ENCODE measurements at places on chromosomes 7 and 10.
A peak's percentile ranks its signal among the peaks of the same experiment; 100 is the strongest.

GRCh38 chr7:114212721-114213429 lies 201.7 kb upstream of the FOXP2 start:
- no peak for DNase-seq

DNA sequence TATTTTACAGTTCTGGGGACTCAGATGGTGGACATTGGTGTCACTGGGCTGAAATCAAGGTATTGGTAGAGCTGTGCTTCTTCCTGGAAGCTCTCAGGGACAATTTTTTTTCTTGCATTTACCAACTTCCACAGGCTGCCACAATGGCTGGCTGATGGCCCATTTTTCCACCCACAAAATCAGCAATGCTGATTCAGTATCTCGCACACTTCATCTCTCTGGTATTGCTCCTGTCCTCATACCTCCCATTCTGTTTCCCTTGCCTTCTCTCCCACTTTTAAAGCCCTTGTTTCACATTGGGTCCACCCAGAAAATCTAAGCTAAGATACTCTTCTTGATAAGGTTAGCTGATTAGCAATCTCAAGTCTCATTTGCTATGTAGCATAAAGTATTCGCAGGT lies 530.9 kb upstream of the POM121L12 start:
- DNase-seq = no peak

DNA sequence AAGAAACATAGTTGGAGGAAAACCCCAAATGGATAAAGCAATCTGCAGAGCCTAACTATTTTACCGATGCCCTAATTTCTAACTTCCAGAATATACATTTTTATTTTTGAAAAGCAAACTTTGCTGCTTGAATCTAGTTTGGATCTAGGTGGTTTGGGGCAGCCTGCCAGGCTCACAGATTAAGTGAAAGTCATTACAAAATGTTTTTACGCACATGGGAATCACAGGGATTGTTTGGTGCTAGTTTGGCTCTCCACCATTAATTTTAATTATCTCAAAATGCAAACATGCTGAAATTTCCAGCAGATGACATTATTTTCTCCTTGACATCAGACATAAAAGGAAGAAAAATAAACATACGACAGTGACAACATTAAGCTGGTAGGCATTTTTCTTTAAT lies 166.7 kb upstream of the INHBA start:
- DNase-seq = no peak

DNA sequence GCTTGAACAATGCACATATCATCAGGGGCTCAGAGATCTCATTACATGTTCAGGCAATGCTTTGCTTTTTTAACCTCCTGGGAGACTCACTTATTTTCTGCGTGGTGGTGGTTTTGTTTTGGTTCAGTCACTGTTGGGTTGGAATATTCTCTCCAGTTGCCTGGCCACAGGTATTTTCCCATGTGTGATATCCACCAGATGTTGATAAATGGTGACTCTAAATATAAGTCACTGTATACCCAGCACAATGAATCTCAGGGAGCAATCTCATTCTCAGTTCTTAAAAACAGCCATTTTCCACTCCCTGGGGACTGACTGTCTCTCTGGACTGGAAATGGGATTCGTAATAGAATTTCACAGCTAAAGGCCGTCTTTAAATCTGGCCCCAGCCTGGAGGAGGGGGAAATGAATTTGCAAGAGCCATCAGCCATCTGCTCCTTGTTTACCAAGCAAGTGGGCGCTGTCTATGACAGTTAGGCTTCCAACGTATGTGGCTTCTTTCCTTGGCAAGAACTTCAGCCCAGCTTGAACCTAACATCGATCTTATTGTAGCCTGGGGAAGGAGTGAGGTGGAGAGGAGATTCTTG lies 1106.2 kb downstream of the NRG3 start:
- no peak for DNase-seq

- peak; percentile 65 for DNase-seq
Observed at GRCh38 chr10:132904814-132905649, 37.3 kb downstream of the CFAP46 start.

- DNase-seq = no peak
Observed at GRCh38 chr10:30737931-30738391, 108.4 kb upstream of the LYZL2 start.

DNA sequence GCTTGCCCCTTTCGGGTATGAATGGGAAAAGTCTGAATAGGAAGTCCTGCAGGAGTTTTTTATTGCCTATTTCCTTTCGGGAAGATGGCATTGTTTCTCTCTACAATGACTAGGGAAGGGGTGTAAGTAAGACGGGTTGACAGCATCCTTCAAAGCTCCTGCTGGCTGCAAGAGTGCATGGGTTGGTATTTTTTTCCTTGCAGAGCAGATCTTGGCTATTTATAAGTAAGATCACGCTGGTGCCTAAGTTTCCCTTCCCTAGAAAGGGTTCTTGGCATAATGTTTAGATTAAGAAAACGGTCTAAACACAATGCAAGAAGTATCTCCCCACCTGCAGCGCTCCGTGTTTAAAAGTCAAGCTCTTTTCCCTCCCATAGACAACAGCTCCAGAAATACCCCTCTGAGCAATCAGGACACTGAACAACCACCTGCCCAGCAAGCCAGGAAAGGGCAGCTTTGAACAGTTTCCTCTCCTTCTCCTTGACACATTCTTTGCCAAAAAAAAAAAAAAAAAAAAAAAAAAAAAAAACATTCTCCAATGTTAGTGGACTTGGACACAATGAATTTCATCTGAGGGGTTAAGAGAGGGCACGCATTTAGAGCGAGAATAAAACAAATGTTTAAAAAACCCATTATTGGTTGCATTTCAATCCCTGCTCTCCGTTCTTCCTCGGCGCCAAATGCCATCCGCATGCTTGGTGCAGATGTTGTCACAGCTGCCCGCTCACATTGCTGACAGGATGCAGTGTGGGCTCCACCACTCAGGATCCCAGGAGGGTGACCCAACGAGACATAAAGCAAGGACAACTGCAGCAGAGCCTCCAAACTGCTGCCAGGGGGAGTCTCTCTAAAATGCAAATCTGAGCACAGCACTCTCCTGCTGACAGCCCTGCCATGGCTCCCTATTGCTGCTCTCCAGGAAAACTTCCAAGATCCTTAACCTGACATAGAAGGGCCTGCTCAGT lies 427.4 kb upstream of the MGMT start:
- no peak for DNase-seq

DNA sequence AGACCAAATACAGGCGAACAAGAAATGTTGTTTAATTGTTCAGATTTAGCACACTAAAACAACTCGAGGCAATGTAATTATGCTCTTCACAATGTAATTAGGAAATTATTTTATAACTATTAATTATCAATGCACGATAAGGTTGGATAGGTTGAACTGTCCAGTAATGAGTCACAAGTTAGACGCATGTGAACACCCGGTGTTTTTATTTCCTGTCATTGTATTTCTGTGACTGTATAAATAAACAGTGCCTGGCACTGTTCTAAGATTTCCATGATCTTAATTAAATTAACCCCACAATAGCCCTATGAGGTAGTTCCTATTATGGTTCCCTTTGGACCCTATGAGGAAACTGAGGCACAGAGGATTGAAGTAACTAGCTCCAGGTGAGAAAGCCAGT lies 26.2 kb downstream of the C10orf105 start:
- DNase-seq = no peak

DNA sequence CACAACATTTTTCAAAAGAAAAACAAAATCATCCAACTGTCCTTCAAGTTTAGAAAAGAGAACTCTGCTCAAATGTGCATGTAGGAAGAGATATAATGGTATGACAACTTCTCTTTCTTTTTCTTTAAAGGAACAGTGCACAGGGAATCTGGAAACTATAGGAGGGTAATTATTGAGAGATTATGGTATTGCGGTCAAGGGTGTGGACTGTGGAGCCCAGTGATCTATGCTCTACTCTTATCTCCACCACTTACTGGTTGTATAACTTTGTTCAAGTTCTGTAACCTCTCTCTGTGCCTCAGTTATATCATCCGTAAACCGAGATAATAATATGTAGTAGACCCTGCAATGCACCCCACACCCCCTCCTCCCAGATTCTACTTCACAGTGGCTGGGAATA lies 69.8 kb upstream of the PCGF5 start:
- DNase-seq = no peak

GRCh38 chr10:103894441-103894864 lies 23.5 kb downstream of the STN1 start:
- DNase-seq = no peak

DNA sequence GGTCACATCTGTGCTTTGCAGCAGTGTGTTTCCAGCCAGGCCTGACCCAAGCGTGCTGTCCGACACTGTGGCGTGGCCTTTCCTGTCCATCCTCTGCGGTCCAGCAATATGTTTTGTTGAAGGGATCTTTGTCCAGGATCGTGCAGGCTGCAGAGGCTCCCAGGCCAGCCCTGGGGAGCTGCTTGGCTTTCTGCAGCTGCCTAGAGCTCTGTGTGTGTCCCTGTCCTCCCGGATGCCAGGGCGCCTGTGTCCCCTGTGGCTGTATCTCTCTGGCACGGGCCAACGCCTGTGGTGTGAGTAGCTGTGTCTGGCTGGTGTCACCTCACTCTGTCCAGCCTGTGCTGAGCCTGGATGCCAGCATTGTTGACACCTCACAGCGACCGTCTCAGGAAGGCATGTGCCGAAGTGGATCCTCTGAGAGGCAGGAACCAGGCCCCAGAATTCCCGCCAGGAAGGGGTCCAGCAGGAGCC lies 94.5 kb downstream of the INPP5A start:
- DNase-seq = no peak

DNA sequence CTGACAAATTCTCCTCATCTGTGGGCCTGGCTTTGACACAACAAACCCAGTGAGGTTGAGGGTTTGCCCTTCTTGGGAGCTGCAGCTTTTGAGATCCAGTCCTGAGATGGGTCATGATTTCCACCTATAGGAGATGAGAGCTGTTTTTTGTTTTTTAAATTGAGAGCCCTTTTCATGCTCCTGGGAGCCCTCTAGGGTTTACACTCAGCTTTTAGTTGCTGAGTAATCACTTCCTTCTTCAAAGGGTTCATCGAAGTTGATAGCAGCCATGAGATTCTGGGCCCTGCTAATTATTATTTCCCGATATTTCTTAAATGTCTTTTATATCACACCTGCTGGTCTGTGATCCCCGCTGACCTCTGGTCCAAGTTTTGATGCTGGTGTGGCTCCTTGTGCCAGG lies 47.3 kb upstream of the VIPR2 start:
- no peak for DNase-seq

DNA sequence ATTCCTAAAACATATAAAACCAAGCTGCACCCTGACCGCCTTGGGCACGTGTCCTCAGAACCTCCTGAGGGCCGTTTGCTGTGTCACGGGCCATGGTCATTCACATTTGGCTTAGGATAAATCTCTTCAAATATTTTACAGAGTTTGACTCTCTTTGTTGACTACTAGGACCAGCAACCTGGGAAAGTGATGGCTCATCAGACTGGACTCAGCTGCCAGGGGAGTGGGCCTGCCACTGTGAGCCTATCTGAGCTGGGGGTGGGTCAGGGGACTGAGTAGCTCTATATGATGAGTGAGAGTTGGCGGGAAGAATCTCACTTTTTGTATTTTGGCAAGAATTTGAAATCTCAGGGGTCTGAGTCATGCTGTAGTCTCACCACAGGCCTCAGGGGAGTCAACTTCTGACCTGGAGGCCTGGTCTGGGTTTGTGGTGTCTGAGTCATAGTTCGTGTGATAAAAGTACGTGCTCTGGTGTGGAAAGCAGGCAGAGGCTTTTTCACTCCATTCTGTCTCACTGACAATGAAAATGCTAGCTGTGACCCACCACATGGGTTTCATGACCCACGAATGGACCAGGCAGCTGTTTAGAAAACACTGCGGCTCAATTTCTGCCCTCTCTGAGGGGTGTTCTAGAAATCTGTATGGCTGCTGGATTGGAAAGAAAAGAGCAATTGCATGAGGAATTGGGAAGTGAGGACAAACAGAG lies 4.2 kb upstream of the UPP1 start:
- DNase-seq = peak; percentile 94

GRCh38 chr10:79411546-79412495 lies 33.6 kb downstream of the ZCCHC24 start:
- DNase-seq = no peak

GRCh38 chr7:55521917-55522902 lies 50.1 kb downstream of the VOPP1 start:
- DNase-seq = no peak

DNA sequence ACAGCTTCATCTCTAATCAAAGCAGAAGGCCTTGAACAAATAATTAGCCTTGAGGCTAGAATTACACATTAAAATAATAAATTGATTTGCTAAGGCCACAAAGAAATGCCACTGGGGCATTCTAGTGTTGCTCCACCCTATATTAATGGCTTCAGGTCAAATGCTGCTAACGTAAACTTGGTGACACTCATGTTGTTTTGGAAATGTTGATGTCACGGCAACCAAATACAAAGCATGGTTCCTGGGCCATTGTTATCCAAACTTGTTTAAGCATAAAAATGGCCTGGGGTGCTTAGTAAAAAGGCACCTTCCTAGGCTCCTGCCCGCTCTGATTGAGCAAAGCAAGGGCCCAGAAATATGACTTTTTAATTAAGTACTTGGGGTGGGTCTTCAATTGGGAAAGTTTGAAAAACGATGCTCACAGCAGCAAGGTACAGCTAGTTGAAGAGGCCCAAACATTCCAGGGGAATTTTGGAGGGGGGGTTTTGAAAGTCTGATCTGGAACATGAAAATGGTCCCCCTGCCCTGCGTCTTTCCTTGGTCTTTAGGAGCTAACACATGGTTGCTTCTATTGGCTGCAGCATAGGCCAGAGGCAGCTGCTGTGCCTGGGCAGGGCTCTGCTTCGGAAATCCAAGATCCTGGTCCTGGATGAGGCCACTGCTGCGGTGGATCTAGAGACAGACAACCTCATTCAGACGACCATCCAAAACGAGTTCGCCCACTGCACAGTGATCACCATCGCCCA lies 67.8 kb downstream of the ABCC2 start:
- DNase-seq = no peak

DNA sequence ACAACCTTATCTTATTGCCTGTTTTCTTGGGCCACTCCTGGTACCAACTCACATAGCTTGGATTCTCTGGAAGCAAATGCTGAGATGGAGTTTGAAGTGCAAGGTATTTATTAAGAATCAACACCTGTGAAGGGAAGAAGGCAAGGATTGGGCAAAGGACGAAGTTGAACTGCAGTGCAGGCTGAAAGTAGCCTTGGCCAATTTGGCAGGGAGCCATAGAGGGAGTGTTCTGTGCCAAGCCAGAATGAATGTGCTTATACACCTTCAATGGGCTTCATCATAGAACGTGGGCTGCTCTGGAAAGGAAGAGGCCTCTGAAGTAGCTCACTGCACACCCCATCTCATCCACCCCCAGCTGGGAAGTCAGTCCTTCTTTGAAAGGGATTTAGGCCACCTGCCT lies 79.8 kb upstream of the IFRD1 start:
- DNase-seq = no peak

GRCh38 chr7:125568799-125569198 lies 639.2 kb upstream of the POT1 start:
- no peak for DNase-seq

All from activated CD8-positive, alpha-beta memory T cell treated with anti-CD3 and anti-CD28 coated beads, Interleukin-2, amount 10 ng/mL, durations not matched to agents 7 days and 5 days (primary cell).